ENCODE measurements at places on chromosomes 11 and 22.

- no peak for DNase-seq
Measured at GRCh38 chr11:70127653-70128434, 49.7 kb downstream of the ANO1 start.

- DNase-seq: no peak
Measured at GRCh38 chr22:26632422-26633155, 10.8 kb downstream of the CRYBA4 start.

DNA sequence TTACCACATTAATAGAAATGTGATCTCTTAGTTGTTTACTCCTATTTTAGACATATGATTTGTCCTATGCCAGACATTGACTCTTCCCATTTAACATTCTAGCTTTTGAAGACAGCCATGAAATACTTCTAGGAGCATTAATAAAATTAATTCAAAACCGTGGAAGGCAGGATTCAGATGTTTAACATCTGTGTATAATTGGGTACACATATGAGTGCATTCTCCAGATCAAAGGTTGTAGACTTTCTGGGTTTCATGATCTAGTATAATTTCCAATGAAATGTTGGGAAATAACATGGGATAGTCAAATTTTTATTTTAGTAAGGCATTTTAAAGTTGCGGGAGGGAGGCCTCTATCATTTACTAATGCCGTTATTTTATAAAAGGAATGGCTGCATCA, 35.2 kb upstream of the CCDC89 start:
- DNase-seq: no peak

GRCh38 chr22:34068001-34068400, 147.7 kb upstream of the LARGE1 start:
- DNase-seq: no peak

- DNase-seq: no peak
Measured at GRCh38 chr11:640021-640706, 3.1 kb downstream of the DRD4 start.

GRCh38 chr22:28232204-28232603, 313.1 kb upstream of the PITPNB start:
- DNase-seq: no peak

- DNase-seq: no peak
Measured at GRCh38 chr11:8693555-8693954, 11.0 kb downstream of the RPL27A start.

- DNase-seq: no peak
Measured at GRCh38 chr11:29996016-29996415, 20.8 kb downstream of the KCNA4 start.

DNA sequence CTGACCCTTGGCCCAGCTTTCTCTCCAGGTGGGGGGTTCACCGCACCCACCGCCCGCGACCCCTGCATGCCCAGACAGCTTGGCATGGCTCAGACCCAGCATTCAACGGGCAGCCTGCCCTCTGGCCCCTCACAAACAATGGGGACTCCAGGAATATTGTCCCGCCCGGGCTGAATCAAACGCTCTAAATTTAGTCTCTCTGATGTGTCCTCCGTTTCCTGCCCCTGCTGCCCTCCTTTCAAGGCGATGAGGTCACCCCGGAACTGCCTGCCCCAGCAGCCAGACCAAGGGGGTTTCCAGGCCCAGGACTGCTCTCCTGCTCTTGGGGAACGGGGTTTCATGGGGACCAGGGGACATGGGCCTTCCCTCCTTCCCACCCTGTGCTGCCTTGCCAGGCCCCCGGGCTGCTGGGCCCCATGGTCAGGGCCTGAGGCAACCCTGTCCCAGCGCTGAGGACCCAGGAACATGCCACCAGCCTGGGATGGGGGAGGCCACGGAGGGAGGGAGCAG, 10.1 kb upstream of the PDGFB start:
- no peak for DNase-seq

GRCh38 chr22:47623066-47623762, 860.8 kb downstream of the TBC1D22A start:
- no peak for DNase-seq

GRCh38 chr22:27730641-27731433, 70.7 kb downstream of the MN1 start:
- DNase-seq: no peak

DNA sequence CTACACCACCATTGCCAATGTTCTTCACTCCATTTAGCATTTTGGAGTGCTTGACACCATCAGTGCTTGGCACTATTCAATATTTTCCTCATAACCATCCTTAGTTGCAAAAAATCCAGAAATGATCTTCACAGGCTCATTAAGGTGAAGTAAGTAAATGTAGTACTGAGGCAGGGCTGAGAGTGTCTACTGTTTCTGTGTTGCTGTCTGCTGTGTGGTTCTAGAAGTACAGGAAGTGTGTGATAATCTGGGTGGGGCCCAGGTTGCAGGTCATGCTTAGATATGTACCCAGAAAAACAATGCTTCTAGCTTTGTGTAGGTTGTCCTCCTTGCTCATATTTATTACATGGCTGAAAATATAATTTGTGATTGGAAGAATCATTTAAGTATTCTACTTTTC, 411.8 kb upstream of the CCDC179 start:
- DNase-seq: no peak

DNA sequence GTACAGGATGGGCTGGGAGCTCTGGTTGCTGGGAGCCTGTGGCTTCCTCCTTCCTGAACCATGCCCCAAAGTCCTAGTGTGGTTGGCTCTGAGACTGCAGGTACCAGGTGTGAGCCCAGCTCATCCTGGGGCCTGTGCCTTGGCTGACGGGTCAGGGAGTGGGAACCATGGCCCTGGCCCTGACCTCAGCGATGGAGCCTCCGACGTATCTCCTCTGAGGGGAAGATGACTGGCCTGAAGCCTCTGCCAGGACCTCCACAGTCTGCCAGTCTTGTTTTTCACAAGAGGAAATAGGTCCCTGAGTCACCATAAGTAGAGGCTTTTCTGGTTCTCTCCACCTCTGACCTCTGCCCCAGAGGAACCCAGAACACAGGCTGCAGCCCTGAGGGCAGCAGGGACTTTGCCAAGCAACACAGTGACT, 3.4 kb downstream of the RCE1 start:
- DNase-seq: no peak

DNA sequence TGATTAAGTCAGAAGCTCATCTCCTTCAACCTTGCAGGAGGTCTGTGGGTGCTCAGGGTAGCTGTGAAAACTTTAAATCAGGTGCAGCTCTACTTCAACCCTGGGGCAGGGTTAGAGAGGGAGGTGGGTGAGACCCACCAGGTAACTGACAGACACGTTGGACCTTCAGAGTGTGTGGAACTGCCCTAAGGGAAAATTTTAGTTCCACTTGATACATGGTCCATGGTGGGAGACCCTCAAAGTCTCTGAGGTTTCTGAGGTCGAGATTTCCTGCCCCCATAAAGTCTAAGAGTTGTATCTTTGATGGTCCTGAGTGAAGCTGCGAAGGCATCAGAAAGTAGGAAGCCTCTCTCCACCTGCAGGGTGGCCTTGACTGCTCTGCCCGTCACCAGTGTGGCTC, 23.9 kb upstream of the NNMT start:
- DNase-seq: no peak

- DNase-seq: no peak
Measured at GRCh38 chr11:116136987-116137674, 632.9 kb upstream of the CADM1 start.

DNA sequence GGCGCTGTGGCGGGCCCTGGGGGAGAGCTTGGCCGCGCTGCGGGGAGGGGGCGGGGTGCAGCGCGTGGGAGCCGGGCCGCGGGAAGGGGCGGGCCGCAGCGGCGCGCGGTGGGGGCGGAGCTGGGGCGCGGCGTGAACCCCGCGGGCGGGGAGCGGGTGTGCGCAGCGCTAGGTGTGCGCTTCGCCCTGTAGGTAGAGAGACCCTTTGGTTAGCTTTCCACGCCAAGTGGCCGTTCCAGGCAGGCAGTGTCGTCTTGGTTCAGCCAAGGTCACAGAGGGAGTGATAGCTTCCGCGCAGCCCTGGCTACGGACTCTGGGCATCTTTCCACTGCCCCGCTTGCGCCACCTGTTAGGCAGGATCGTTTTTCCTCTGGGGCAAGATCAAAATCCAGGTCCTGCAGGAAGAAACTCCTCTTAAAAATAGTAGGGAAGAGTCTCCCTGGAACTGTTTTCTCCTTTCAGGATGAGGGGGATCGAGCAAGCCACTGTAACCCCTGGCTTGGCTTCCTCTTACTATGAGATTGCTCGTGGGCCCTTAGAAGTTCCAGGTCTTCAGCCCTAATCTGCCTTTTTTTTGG, 434 bp downstream of the BANF1 start:
- peak; percentile 69 for DNase-seq

DNA sequence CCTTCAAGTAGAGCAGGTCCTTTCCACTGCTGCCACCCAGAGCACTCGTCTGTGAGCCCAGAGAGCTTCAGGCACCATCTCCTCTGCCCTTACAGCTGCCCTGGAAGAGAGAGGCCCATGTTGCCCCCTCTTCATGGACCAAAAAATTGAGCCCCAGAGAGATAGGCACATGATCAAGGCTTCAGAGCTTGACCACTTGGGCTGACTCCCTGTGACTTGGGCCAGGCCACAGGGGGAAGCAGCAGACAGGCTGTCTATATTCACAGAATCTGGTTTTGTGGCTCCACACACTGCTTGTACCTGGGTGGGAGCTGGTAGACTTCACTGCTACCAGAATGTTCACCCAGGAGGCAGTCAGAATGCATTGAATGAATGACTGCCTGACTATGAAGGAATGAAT, 58.2 kb downstream of the SMIM38 start:
- DNase-seq: no peak

GRCh38 chr11:2976294-2977063, 15.7 kb downstream of the NAP1L4 start:
- no peak for DNase-seq

GRCh38 chr11:86577644-86578636, 94.5 kb downstream of the ME3 start:
- DNase-seq: peak; percentile 44
